ENCODE measurements at places on chromosomes 13 and 19.
A peak's percentile ranks its signal among the peaks of the same experiment; 100 is the strongest.

DNA sequence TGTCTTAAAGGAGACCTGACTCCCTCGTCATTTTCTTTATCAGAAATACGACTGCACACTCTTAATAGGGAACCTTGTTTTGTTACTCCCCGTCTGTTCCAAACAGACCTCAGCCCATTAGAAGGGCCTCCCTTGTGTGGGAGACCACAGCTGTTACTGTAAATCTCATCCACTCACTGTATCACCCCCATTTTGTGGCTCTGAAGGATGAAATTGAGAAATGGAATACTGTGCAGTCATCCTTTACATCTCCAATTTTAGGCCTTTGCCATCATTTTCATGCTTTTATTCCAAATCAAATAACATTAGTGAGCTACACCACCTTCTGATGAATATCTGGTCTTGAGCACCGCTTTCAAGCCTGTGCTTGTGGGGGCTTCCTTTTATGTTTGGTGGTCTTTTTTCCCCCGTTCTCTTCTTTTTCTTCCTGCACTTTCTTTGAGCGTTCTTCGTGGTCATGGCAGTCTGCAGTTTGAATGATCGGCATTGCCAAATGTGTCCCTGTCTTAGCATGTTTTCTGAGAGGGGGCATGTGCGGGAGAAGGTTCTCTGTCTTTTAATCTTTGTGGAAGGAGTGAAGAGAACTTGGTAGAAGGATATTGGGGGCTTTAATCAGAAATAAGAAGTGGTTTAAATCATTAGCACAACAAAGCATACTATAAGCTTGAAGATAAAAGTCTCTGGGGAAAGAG is 65.8 kb downstream of the GGACT start:
- no peak for DNase-seq

- DNase-seq = no peak
Observed at GRCh38 chr13:110376120-110376519, 69.0 kb downstream of the COL4A2 start.

- no peak for DNase-seq
Observed at GRCh38 chr13:89214185-89214584, 1543.0 kb downstream of the SLITRK5 start.

DNA sequence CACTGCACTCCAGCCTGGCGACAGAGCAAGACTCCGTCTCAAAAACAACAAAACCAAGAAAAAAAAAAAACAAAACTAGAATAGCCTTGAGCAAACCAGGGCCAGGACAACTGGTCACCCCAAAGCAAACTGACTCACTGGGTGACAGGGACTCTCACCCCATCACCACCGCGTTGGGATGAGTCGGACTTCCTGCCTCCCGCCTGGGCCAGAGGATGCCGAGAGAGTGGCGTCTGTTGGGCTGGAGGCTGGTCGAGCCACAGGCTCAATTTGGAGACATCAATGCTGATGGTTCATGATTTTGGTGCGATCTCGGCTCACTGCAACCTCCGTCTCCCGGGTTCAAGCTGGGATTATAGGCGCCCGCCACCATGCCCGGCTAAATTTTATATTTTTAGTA is 11.6 kb downstream of the TMPRSS9 start:
- no peak for DNase-seq

DNA sequence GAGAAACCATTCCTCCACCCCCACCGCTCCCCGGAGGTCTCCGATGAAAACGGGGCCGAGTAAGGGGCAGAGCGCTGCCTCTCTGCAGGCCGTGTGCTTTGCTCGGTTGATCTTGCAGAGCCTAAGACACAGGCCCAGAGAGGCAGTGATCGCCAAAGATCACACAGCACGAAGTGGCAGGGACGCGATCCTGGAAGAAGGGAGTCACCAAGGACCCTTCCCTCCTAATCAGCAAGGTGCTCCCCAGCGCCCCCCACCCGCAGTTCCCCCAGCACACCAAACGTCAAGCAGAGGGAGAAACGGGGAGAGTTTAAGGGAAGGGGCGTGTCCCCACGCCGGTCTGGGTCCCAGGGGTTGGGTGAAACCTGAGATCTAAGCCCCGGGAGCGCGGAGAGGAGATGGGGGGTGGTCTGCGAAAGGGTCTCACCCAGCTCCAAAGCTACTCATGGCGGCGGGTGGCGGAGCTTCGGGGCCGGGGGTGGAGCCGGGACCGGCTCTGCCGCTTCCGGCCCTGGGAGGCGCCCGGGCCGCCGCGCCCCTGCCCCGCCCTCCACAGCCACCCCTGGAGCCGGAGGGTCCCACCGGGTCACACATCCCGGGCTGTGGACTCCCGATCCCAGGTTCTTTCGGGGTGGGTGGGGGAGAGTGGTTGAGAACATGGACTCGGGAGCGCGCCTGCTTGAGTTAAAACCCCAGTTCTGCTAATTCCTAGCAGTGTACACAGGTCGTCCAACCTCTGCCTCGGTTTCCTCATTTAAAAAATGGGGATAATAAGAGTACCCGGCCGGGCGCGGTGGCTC is at the start of gene EML2:
Gene EML2 (minus strand): TSS at position 468 of the 800 bp plus-strand sequence. CDS start 21 bp downstream, at position 447.
- DNase-seq = peak; percentile 15

GRCh38 chr19:3575260-3575741 is 2.6 kb downstream of the HMG20B start:
- DNase-seq = no peak

DNA sequence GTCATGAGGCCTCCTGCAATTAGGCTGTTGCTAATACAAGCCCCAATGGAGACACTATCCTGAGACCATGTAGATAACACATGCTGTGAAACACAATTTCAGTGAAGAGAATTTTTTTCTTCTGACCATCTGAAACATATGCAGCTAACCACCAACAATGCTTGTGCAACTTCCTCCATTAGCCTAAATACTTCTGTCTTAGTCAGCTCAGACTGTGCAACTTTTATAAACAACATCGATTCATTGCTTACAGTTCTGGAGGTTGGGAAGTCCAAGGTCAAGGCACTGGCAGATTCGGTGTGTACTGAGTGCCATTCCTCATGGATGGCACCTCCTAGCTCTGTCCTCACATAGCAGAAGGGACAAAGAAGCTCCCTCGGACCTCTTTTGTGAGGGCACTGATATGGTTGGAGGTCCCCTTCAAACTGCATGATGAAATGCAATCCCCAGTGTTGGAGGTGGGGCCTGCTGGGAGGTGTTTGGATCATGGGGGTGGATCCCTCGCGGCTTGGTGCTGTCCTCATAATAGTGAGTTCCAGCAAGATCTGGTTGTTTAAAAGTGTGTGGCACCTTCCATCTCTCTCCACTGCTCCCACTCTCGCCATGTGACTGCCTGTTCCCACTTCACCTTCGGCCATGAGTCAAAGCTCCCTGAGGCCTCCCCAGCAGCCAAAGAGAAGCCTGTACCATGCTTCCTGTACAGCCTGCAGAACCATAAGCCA is 27.7 kb downstream of the STK24 start:
- no peak for DNase-seq

DNA sequence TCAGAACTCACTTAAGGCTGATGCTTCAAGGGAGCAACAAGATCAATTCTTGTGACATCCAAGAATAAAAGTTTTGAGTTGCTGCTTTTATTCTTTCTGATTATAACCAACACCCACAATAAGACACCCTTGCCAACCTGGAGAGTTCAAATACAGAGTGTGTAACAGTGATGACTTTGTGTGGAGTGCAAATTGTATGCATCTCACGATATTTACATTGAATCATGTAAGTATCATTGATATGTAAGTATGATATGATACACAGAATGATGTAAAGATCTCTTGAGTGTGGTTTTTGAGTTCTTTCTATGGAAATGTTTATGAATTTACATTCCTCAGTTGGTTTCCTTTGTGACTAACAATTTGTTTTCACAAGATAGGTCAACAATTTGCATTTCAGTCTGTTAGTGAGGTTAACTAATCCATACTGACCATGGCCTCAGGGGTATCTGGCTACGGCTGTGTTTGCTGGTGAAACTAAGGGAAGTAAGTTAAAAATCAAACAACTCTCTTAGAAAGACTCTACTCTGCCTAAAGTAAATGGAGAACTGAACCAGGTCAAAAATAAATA is 12.4 kb downstream of the LHFPL6 start:
- no peak for DNase-seq

DNA sequence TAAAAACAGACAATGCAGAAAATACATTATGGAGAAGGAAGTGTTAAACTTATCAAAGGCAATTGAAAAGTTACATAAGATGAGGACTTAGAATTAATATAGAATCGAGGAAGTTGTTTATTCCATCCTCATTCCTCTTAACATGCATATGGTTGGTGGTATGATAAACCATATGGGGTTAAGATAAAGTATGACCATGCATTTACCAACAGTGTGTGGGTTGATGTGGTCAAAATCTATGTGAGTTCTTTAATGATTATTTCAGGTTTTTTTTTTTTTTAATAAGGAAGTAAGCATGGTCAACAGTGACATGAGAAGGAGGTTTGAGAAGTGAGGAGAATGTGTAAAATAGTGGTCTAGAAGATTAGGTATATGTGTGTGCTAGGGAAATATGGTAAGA is 94.5 kb downstream of the TDRD3 start:
- no peak for DNase-seq

- DNase-seq = no peak
Observed at GRCh38 chr19:34991542-34992333, 8.4 kb upstream of the GRAMD1A start.

- DNase-seq = no peak
Observed at GRCh38 chr13:112574416-112574815, 13.5 kb downstream of the TUBGCP3 start.

- no peak for DNase-seq
Observed at GRCh38 chr19:19877724-19878123, 12.0 kb downstream of the ZNF253 start.

GRCh38 chr19:30074741-30075715 is 133.0 kb downstream of the URI1 start:
- DNase-seq = no peak

Data from left renal cortex interstitium (tissue), 4 donors.